ENCODE measurements at places on chromosomes 5 and 9. TPM values are rescaled to one million over a fixed set of nuclear protein-coding genes. Genes with fewer than 3 reads are reported as not detected.
A peak's percentile ranks its signal among the peaks of the same experiment; 100 is the strongest.

DNA sequence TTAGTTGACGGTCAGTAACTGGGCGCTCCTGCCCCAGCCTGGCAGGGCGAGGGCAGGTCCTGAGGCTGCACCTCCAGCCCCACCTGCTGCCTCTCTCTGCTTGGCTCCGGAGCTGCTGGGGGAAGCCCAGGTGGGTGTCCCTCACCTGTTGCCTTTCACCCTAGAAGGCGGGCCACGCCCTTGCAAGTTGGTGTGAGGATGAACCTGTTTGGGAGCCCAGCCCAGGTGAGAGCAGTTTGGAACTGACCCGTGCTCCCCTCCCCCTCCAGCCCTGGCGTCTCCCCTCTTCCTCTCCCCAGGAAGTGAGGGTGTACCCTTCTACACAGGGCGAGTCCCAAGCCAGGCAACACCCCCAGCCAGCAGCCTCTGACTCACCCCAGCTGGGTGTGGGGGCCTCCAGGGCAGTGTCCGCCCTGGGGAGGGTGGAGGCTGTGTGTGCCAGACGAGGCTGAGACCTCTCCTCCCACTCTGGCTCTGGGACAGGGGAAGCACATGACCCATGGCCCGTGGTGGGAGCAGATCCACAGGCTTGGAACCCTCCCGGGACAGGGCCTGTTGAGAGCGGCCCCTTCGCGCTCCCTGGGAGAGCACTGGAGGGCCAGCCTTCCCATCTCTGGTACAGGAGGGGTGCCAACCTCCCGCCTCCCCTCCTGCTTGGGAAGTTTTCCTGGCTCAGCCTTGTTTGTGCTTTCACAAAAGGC lies 10.4 kb downstream of the LRRC8A start:
- no peak overlapping the region for H3K4me3 ChIP-seq
- no peaks in the 10 kb centered on the region for H3K27me3 ChIP-seq
- peaks cover 10% of the 10 kb centered on the region for H3K4me1 ChIP-seq
- H3K27ac ChIP-seq: no peak overlapping the region
- DNase-seq: no peak

The NRARP gene
- total RNA-seq: 21.7 TPM

DNA sequence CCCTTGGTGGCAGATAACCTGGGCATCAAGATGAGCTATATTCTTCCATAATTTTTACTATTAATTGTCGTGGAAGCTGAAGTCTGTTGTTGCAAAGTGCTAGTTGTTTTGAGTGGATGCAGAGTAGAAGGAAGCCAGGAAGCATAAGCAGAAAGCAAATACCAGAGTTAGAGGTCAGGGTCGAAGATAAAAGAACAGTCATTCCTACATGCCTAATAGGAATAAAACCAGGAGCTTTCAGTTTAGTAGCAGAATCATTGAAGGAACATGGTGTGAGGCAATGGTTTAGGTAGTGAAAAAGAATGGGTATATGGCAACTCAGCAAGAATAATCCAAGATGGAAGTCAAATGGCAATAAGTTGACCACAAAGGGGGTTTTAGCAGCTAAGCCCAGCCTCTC lies 121.6 kb upstream of the FST start:
- no peak for DNase-seq
- no peak overlapping the region for H3K4me3 ChIP-seq
- H3K27me3 ChIP-seq: no peaks in the 10 kb centered on the region
- no peaks in the 10 kb centered on the region for H3K4me1 ChIP-seq
- H3K36me3 ChIP-seq: no peaks in the 10 kb centered on the region

DNA sequence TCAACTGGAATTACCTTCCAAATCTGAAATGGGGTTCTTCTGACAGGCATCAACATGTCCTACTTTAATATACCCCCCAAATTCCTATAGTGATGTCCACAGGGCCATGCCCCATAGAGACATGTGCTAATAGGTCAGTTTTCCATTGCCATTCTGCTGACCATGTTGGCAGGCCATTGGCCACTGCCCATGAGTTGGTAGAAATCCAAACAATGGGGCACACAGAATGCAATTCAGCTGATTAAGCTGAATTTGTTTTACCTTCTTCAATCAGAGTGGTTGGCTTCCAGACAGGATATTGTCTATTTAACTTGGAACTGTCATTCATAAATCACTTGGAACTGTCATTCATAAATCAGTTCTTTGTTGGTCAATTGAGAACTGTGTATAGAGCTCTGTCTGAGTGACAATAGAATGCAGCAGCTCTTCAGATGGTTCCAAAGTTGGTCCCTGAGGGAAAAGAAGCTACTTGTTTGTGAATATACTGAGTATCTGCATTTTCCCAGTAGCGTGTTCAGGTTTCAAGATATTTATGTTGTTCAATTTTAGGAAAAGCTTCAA lies 336.9 kb downstream of the DRD1 start:
- no peaks in the 10 kb centered on the region for H3K4me1 ChIP-seq
- no peak overlapping the region for H3K27ac ChIP-seq
- DNase-seq: no peak

The KCNIP1 gene
- 5.3 TPM for total RNA-seq

- no peak overlapping the region for H3K27ac ChIP-seq
- no peak overlapping the region for H3K4me3 ChIP-seq
- DNase-seq: no peak
- no peaks in the 10 kb centered on the region for H3K27me3 ChIP-seq
- H3K36me3 ChIP-seq: no peaks in the 10 kb centered on the region
Observed at GRCh38 chr9:29556317-29556716, 1983.0 kb upstream of the C9orf72 start.

DNA sequence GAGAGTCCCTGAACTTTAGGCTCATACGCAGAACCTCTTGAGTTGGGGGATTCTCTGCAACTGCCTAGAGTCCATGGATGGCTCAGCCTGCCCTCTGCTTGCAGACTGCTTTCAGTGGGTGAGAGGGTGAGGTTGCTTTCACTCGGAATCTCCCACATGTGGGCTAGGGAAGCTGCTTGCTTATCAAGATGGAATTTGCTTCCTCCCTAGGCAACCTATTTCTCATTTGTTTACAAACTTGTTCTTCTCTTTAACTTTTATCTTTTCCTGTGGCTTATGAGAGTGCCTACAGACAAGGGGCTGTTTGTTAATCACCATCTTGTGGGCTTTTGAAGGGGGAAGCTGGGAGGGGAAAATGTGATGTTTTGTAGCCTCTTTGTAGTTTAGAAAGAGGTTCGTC lies 10.0 kb downstream of the TLE4 start:
- H3K4me1 ChIP-seq: peaks cover 50% of the 10 kb centered on the region
- H3K27ac ChIP-seq: peak overlapping the region; percentile 39
- H3K36me3 ChIP-seq: peaks cover 45% of the 10 kb centered on the region

DNA sequence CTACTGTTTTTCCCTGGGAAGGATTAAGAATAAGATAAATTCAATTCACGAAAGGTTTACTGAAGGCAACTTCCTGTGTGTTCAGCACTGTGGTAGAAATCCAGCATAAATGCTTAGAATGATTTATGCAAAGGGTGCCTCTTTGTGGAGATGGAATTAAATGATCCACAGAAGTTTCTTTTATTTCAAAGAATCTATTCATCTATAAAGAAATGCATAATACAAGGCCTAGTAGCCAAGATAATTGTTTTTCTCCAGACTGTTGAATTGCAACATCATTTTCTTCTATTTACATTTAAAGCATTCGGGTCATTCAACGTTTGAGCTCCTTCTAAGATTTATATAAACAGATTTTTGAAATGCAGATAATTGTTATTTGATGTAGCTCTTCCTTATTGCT lies 138.8 kb upstream of the NFIL3 start:
- H3K27ac ChIP-seq: no peak overlapping the region
- no peak overlapping the region for H3K4me3 ChIP-seq
- H3K36me3 ChIP-seq: no peaks in the 10 kb centered on the region
- no peak for DNase-seq
- H3K27me3 ChIP-seq: peaks cover 3% of the 10 kb centered on the region

The OBP2B gene
- not detected for total RNA-seq

DNA sequence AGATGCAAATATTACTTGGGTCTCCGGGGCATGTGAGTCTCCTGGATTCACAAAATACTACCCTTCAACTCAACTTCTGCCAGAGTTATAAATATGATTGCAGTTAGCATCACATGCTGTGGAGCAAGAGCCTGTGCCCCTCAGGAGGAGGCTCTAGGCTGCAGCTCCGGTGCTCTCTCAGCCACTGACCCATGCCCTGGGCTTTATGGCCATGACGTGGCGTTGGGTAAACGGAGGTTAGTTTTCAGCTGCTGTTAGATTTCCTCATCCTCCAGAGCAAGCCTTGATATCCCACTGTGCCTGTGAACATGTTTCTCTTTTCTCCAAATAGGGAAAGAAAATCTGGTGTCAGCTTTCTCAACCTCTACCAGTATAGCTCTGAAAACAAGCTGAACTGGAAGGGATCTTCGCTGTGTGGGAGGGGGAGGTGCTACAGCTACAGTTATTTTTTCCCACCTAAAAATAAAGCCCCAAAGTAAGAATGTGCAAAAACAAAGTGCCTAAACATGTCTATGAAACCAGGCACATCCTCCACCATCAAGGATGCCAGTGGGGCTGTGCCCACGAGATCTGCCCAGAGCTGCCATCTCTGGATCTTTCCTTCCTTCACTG lies 124.4 kb upstream of the GPR151 start:
- no peaks in the 10 kb centered on the region for H3K27me3 ChIP-seq
- no peak for DNase-seq
- peaks cover 12% of the 10 kb centered on the region for H3K4me1 ChIP-seq

- H3K4me3 ChIP-seq: no peak overlapping the region
- peaks cover 44% of the 10 kb centered on the region for H3K27me3 ChIP-seq
- no peaks in the 10 kb centered on the region for H3K36me3 ChIP-seq
- no peak overlapping the region for H3K27ac ChIP-seq
- H3K4me1 ChIP-seq: peaks cover 18% of the 10 kb centered on the region
Observed at GRCh38 chr9:98281281-98281680, 25.8 kb upstream of the TBC1D2 start.

- DNase-seq: no peak
- H3K4me1 ChIP-seq: no peaks in the 10 kb centered on the region
- H3K36me3 ChIP-seq: no peaks in the 10 kb centered on the region
- no peak overlapping the region for H3K27ac ChIP-seq
Observed at GRCh38 chr5:81225463-81225862, 7.7 kb upstream of the CKMT2 start.

DNA sequence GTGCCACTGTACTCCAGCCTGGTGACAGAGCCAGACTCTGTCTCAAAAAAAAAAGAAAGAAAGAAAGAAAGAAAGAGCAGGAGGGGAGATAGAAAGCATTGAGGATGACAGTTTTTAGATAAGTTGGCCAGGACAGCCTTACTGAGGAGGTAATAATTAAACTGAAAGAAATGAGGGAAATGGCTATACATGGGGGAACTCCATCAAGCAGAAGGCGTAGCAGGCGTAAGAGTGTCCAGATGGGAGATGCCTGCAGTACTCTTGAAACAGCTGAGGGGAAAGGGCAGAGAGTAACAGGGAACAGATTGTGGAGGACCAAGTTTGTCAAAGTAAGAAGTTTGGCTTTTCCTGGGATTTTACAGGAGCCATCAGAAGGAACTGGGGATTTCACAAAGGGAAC lies 57.5 kb downstream of the HMGCS1 start:
- no peak for DNase-seq
- no peak overlapping the region for H3K4me3 ChIP-seq
- peaks cover 24% of the 10 kb centered on the region for H3K27me3 ChIP-seq
- no peak overlapping the region for H3K27ac ChIP-seq
- no peaks in the 10 kb centered on the region for H3K36me3 ChIP-seq

- H3K27me3 ChIP-seq: no peaks in the 10 kb centered on the region
Observed at GRCh38 chr5:75513841-75514240, 2.1 kb downstream of the POLK start.

DNA sequence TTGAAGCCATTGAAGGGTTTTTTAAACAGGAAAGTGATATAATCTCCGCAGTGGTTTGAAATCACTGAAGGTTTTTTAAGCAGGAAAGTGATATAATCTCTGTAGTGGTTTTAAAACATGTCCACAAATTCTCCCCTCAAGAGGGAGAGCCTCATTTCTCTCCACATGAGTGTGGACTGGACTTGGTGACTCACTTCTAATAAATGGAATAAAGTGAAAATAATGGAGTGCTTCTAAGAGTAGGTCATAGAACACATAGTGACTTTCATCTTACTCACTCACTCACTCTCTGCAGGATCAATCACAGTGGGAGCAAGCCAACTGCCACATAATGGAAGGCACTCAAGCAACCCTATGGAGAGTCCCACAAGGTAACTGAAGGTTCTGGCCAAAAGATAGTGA lies 12.0 kb downstream of the CTNNAL1 start:
- peak overlapping the region; percentile 38 for H3K4me3 ChIP-seq
- peak overlapping the region; percentile 50 for H3K27ac ChIP-seq
- peaks cover 15% of the 10 kb centered on the region for H3K4me1 ChIP-seq

The C1QTNF3 gene
- total RNA-seq: 3.2 TPM

DNA sequence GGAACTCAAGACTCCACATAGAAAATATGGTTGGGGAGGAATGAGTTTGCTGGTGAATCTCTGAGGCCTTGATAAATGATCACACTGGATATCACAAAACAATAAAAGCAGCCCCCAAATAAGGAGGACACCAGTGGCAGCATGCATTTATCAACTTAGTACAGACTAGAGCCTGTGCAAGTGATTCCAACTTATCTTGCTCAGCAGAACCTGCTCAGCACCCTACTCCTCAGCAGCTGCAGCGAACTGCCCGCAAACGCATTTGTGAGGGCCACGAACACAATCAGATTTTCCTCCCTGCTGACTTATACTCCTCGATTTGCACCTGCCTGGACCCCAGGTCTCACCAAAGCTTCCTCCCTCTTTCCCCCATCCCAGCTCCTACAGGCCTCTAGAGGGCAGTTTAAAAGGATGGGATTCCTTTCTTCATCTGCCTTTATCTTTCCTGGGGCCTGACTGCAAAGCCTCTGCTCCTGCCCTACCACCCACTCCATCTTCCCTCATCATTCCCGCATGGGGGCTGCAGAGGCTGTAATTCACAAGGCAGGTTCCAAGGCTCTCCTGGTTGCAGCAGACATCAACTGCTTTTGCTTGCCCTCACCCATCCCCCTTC lies 41.2 kb downstream of the ANKS6 start:
- H3K4me1 ChIP-seq: no peaks in the 10 kb centered on the region
- no peak overlapping the region for H3K27ac ChIP-seq
- no peak for DNase-seq
- peaks cover 63% of the 10 kb centered on the region for H3K36me3 ChIP-seq
- no peak overlapping the region for H3K4me3 ChIP-seq
- H3K27me3 ChIP-seq: no peaks in the 10 kb centered on the region

GRCh38 chr5:74621492-74621891 lies 19.0 kb downstream of the ENC1 start:
- no peak overlapping the region for H3K27ac ChIP-seq
- H3K36me3 ChIP-seq: peaks cover 5% of the 10 kb centered on the region
- no peaks in the 10 kb centered on the region for H3K27me3 ChIP-seq
- no peak overlapping the region for H3K4me3 ChIP-seq
- no peak for DNase-seq

DNA sequence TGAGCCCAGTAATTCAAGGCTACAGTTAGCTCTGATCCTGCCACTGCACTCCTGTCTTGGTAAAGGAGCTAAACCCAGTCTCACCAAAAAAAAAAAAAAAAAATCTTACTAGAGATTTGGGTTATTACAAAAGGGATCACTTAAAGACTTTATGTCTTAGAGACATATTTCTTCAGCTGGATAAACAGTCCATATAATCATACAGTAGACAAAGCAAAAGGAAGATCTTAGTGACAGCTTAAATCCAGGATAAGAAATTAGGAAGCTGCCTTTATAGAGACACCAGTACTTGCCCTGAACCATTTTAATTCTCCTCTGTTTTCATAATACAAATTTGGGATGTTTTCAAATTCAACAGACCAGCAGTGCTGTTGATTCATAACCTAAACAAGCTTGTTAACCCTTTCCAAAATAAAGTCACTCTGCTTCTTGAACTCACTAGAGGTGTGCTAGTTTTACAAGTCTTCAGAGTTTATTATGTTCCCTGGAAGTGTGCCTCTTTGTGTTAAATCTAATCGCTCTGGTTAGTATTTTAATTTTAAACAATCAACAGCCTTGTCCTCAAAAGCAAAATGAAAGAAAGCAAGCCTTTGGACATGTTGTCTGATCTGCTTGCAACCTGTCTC lies 255.5 kb downstream of the ARRDC3 start:
- no peak for DNase-seq
- H3K4me3 ChIP-seq: no peak overlapping the region
- H3K4me1 ChIP-seq: peaks cover 11% of the 10 kb centered on the region
- H3K27me3 ChIP-seq: no peaks in the 10 kb centered on the region
- H3K27ac ChIP-seq: no peak overlapping the region
- H3K36me3 ChIP-seq: no peaks in the 10 kb centered on the region

Measured in type B pancreatic cell (in vitro differentiated cells).